ENCODE measurements at places on chromosomes 5 and 9.

DNA sequence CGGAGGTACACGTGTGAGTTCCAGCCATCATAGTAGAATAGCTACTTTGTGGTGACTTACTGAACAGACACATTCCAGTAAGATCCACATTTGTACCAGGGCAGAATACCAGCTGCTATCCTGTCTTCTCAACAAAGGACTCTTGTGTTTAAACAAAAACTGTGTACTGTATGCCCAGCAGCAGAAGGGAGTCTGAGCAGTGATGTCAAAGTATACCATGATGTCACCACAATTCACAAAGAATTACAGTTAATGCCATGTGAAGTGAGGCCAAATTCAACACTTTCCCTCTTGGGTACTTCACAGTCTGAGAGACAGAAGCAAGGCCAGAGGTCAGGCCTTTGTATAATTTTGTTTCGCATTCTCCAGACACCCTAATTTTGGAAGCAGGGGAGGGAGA is 137.0 kb downstream of the ADAMTSL1 start:
- DNase-seq, result no peak

- DNase-seq, result no peak
Measured at GRCh38 chr5:83662558-83662957, 58.1 kb downstream of the HAPLN1 start.

GRCh38 chr9:15738011-15738410 is 185.2 kb downstream of the CCDC171 start:
- DNase-seq, result no peak

DNA sequence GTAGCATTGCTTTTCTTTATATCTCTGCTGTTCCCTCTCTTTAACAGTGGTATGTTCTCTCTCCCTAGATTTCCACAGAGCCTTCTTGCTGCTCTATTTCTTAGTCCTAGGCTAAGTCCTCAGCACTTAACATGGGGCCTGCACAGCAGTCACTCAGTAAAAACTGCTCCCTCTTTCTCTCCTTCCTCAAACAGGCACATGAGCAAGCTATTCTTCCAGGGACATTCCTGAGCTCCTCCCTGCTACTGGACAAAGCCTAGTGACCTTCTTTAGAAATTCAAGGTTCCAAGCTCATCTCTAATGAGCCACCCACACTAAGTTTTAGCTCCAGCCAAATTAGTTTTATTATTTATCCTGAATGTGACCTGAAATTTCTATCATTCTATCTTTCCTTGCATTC is 39.5 kb downstream of the TRIM32 start:
- DNase-seq, result no peak

All from activated CD8-positive, alpha-beta memory T cell treated with anti-CD3 and anti-CD28 coated beads for 24 hours (primary cell).